ENCODE measurements at places on chromosomes 13 and 19. TPM values are rescaled to one million over a fixed set of nuclear protein-coding genes. Genes with fewer than 3 reads are reported as not detected.

The KLK12 gene
- not detected for total RNA-seq

- DNase-seq = no peak
Observed at GRCh38 chr19:23718802-23719201, 31.8 kb upstream of the ZNF675 start.

- no peak for DNase-seq
Observed at GRCh38 chr19:8571006-8571411, 6.2 kb downstream of the MYO1F start.

- no peak for DNase-seq
Observed at GRCh38 chr19:33389421-33390100, 16.1 kb downstream of the CEBPG start.

DNA sequence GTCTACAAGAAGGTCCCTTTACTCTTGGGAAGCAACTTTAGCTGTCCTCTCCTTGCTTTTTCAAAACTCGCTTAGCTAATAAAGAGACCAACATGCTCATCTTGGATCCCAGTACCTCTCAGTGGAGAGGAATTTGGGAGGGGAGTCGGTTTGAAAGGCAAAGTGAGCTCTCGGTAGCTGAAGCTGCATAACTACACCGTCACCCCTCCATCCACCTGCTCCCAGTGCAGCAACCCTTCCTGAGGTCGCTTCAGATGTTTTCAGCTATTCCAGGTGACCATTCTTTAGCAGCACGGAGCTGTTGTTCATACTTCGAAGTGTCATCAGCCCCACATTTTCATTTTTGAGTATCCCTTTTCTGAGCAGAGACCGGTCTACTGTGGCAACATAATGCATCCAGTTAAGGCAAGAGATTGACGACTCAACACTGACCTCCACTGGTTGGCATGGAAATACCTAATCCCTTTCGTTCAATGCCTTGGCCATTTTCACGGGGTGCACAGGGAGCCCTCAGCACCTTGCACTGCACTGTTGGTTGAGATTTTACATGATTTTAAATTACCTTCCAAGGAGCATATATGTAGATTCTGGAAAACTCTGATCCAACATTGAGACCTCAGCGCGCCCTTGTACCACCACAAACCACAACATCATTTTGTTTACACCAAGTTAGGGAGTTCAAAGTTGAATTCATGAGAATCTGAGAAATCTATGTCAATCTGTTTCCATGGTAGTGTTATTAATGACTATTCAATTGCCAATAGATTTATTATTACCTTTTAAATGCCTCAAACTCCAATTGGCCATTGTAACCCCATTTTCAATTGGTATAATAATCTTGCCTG is 42.2 kb downstream of the DLEU7 start:
- DNase-seq = peak; percentile 39

DNA sequence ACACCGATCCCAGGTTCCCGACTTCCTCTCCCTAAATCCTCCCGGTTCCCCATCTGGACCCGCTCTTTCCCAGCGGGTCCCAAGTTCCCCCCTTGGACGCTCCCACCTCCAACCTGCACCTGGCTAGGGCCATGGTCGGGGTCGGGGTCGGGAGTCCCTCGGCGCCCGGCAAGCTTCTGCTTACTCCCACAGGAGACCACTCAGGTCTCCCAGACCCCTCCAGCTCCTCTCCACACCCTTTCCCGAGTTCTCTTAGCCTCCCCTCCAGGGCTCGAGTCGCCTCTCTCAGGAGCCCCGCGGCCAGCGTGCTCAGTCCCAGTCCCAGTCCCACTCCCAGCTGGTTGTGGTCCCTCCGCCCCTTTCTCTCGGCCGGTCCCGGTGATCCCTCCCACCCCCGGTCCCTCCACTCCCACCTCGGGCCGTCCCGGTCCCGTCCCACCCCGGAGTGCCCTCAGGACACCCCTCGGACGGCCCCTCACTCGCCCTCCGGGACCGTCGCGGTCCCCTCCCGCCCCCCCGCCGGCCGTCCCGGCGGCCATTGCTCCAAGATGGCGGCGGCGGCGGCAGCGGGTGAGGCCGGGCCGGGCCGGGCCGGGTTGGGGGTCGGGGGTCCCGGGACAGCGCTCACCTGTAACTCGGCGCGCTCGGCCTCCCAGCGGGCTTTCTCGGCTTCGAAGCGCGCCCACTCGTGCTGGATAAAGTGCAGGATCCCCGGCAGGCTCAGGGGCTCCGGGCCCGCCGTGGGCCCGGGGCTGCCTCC is at the start of gene FKRP:
Gene FKRP, plus strand, starts transcription at position 537 of the 760 bp plus-strand sequence. CDS start 9,394 bp downstream, outside the sequence.
- peak; percentile 57 for DNase-seq

DNA sequence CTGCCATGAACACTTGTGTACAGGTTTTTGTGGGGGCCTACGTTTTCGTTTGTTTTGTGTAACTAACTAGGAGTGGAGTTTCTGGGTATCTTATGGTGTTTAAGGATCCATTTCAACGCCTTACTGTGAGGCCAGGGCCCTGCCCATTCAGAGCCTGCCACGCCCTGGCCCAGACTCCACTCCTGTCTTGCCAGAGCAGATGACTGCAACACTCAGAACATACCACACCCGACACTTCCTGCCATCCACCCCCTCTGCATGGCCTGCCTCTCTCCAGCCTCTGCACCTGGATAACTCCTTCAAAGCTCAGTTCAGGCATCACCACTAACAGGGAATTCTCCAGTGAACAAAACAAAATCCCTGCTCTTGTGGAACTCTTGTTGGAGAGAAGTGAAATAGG is 43.2 kb downstream of the RGCC start:
- no peak for DNase-seq

The RAP2A gene
- 24.8 TPM for total RNA-seq

The IZUMO2 gene
- not detected for total RNA-seq

DNA sequence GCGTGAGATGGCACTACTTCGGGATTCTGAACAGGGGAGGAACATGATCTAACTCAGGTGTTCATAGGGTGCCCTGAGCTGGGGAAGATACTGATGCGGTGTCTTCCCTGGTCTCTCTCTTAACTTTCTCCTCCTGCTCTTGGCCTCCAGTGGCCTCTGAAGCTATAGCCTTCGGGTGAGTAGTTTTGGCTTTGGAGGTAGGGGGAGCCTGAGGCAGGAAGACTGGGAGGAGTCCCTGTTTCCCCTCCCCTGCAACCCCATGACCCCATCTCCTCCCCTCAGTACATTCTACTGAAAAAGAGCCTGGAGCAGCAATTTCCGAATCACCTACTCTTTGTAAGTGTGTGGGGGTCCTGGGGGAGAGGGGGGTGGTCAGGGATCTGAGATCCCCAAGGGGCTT is 3.5 kb downstream of the SELENOV start:
- DNase-seq = no peak

GRCh38 chr13:101703838-101704237 is 251.4 kb downstream of the ITGBL1 start:
- DNase-seq = no peak

- no peak for DNase-seq
Observed at GRCh38 chr19:35908010-35908441, at the start of gene TYROBP. Gene TYROBP, minus strand, starts transcription at chr19:35908295. Its CDS starts 67 bp downstream, at chr19:35908228.

The DIAPH3 gene
- total RNA-seq = 0.38 TPM

DNA sequence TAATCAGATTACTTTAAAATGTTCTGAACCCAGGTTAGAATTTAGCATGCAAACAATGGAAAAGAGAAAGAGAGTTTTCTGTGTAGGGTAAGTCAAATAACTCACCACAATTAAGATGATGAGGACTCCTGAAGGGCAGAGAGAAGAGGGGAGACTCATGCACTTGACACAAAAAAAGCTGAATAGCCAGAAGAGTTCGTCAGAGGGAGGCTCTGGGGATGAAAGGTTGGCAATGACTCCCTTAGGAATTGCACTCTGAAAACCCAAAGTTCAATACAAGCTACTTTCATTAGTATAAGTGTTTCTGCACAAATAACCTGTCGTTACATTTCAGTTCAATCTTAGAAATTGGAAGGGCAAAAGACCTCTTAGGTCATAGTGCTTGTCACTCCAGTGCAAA is 434.4 kb upstream of the PCDH9 start:
- no peak for DNase-seq

DNA sequence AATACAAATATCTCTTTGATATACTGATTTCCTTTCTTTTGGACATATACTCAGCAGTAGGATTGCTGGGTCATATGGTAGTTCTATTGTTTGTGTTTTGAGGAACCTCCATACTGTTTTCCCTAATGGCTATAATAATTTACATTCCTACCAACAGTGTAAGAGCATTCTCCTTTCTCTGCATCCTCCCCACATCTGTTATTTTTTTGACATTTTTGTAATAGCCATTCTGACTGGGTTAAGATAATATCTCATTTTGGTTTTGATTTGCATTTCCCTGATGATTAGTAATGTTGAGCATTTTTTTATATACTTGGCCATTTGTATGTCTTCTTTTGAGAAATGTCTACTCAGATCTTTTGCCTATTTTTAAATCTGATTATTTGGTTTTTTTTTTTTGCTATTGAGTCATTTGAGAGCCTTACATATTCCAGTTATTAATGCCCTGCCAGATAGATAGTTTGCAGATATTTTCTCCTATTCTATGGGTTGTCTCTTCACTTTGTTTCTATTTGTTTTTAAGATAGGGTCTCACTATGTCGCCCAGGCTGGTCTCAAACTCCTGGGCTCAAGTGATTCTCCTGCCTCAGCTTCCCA is 95.7 kb downstream of the FNDC3A start:
- no peak for DNase-seq

DNA sequence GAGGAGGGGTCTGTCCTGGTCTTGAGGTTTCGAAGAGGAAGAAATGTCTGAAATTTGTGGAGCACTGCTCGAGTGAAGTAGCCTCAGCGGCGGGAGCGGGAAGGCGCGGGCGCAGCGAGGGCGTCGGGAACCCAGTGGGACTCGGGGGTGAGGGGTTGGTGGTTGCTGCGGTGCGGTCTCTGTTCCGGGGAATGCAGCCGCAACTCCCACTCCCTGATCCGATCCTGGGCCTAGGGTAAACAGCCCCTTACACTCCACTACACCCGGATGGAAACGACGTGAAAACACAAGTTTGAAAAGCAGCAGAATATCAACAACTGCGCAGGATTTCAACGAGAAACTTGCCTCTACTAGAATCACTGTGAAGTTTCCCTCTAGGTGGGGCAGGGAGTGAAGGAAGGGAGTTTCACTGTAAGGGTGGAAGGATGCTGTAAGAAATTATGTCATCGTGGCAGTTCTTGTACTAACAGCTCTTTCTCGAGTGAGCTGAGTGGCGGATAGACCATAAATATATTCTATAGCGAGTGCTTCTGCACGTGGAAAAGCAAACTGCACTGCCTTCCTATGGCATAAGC is 2.0 kb upstream of the KLF12 start:
- DNase-seq = no peak

DNA sequence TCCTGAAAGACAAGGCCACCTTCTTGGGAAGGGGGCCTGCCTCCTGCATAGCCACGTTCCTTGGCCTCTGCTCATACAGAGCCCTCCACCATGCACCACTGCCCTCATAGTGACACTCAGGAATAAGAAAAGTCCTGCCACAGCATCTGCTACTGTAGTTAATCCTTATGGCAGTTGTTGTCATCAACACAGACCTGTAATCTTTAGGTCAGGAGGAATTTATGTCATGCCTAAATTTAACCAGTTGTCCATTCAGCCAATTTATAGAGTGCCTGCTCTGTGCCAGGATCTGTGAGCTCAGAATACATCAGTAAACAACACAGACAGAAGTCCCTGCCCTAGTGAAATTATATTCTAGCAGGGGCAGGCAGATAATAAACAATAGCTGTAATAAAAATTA is 44.4 kb downstream of the FAM124A start:
- no peak for DNase-seq

The C19orf85 gene
- total RNA-seq = not detected

GRCh38 chr13:43558939-43559338 is 227.8 kb downstream of the ENOX1 start:
- no peak for DNase-seq

The TEX26 gene
- not detected for total RNA-seq

DNA sequence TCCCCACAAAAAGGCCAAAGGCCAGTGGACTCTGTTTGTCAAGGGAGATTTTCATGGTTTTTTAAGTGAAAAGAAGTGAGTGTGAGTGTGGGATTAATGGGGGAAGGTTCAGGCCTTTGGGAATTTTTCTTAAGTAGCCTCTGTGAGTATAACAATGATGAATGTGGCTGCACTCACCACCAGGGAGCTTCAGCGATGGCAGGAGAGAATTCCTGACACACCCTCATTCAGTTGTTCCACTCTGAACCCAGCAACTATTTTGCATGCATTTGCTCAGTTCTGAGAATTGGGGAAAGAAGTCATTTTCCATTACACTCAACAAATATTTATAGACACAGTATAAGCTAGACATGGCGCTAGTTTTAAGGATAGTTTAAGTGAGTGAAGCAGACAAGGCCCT is 117.9 kb downstream of the CCNA1 start:
- no peak for DNase-seq
